ENCODE measurements at places on chromosomes 7 and 10.

- no peak for DNase-seq
These were observed 88.0 kb upstream of the ZMIZ1 start for GRCh38 chr10:78980815-78981214.

GRCh38 chr7:120529736-120530135, 256.8 kb downstream of the KCND2 start:
- DNase-seq: no peak

DNA sequence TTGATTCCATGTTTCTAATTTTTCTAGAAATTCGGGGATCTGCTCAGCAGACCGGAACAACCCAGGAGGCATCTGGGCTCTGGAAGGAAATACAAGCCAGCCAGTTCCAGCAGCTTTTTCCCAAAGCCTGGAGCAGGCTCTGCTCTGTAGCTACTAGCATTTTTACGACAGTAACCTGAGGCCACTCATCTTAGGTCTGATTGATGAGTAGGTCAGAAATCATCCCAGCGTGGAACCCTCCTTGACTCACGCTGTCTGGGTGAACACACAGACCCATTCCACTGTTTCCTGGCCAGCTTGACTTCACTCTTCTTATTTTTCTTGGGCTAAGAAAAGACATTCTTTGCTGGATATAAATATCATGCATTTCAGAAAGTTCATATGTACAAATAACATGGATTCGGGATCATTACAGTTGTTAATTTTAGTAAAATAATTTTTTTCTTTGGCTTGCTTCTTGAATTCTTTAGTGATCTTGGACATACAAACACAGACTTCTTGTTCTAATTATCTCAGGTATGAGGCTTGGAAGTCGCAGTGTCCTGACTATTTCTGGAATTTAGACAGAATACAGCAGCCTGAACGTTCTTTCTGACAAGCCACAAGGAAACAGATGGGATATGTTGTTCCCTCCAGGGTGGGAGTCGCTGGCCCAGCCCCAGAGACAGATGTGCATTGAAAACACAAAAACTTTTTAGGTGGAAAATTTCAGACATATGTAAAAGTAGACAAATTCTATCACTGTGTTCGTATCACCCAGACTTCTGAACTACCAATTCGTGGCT, 54.6 kb upstream of the PITRM1 start:
- no peak for DNase-seq

GRCh38 chr10:75865413-75866299, 434.2 kb downstream of the LRMDA start:
- no peak for DNase-seq

GRCh38 chr10:132811891-132812481, 26.0 kb upstream of the NKX6-2 start:
- no peak for DNase-seq

DNA sequence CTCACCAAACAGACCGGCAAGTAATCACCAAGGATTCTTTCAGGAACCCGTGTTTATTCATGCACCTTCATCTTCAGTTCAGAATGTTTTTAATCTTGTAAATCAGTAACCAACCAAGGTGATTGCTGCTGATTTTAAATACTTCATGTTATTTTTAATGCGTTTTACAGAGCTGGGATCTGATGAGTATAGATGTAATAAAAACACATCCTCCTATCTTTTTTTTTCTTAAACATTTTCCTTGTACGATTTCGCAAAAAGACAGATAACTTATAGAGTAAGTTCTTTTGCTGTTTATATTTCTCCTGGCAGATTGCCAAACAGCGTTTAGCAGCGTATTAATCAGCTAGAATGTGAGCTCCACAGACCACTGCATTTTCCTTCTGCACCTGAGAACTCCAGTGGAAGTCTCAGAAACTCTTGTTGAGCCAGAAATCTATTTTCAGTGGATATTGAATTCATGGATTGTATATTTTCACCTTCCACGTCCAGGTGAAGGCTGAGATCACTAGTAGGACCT, 397.8 kb upstream of the NRP1 start:
- DNase-seq: no peak

- DNase-seq: no peak
These were observed 14.7 kb downstream of the SPAM1 start for GRCh38 chr7:123939784-123940183.

DNA sequence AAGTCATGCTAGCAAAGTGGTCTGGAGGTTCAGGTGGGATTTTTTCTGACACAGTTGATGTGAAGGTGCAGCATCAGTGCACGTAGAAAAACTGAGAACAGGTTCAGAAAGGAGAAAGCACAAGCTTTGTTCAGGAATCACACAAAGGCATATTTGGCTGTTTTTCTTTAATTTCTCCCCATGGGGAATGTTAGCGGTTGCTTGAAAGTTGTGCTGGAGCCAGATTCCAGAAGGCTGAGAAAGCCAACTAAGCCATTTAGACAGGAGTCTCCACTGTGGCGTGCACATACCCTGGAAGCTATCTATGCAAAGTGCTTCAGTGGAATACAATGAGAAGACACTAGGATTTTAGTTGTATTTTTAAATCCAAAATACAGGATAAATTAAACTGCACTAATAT, 201.4 kb downstream of the PCLO start:
- no peak for DNase-seq

DNA sequence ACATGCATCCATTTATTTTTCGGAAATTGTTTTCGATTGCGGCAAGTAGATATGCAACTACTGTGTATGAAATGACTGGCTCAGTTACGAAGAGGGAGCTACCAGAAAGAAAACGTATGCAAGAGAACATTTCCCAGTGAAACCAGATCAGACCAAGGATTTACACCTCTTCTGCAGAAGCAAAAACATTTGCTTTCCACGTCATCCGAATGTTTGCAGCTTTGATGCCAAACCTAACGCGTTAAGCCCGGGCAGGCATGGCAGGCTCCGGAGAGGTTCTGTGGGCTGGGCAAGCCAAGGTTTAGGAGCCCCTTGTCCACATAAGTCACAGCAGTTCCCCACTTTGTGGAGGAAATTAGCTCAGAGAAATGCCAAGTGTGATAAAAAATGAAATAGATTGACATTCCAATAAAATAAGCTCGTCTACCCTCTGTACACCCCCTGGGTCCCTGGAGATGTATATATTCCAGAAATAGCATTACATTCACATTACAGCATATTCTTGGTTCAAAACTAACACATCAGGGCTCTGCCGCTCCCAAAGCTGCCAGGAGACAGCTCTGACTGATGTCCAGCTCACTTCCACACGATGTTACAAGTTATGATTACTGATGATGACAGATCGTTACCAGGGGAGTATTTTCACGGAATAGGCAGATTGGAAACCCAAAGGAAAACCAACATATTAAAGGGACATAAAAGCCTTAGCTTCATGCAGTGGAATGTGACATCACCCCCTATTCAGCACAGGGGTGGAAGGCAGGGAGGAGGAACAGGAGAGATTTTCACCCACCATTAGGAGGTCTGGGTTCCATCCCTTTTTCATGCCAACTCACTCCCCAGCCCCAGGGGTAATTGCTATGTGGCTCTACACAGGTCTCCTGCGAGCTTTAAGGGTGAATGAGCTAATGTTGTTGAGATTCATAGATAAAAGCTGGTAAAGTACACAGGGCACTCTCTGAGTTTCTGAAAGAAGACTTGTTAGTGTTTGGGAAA, 81.5 kb downstream of the LYZL1 start:
- no peak for DNase-seq

DNA sequence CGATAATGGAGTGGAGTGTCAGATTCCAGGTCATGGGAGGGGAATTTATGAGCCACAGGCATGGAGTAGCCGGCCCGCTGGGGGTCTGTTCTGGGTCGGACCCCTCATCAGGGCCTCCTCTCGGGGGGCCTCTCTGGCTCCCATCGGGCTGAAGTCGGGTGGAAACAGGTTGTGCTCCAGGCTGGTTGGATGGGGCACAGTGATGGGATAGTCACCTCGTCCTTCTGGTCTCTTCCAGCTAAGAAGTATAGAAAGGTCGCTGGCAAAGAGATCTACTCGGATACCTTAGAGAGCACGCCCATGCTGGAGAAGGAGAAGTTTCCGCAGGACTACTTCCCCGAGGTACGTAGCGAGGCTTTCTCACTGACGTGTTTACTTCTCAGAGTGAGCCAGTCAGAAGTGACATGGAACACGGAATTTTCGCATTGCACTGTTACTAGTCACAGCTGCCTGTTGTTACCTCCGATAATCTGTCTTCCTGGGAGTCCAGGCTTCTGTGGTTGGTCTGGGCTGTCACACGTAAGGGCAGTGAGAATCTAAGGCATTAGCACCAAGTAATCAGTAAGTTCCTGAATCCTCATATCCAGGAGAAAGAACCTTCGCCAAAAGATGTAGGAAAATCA, 88.3 kb downstream of the NKX6-2 start:
- no peak for DNase-seq

GRCh38 chr7:43884209-43884608, 14.9 kb upstream of the MRPS24 start:
- DNase-seq: no peak

DNA sequence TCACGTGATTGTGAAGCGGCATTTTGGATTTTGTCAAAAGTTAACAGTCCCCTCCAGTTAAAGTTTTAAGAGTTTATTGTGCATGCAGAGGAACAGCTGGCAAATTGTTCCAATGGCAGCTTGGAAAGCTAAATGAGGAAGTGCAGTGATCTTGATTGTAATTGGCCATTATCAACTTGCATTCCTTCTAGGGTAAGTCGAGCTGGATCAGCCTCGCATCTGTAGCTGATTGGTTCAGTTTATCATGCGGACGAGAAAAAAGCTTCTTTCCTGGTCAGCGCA, 566 bp downstream of the ZNF789 start:
- DNase-seq: no peak

DNA sequence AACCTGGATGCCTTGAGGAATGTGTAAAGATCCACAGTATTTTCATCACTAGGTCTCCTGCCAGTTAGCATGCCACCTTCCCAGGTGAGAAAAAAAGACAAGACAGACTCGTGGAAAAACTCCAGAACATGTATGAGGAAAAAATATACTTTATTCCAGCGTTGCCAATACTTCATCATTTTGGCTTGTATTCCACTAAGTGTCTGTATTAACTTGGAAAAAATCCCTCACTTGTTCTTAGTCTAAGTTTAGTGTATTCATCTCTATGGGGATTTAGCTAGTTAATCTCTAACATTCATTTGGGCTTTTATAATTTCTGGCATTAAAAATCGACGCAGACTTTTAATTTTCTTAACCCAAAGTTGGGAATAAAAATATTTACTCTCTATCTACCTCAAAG, 759.4 kb downstream of the SORCS1 start:
- no peak for DNase-seq

DNA sequence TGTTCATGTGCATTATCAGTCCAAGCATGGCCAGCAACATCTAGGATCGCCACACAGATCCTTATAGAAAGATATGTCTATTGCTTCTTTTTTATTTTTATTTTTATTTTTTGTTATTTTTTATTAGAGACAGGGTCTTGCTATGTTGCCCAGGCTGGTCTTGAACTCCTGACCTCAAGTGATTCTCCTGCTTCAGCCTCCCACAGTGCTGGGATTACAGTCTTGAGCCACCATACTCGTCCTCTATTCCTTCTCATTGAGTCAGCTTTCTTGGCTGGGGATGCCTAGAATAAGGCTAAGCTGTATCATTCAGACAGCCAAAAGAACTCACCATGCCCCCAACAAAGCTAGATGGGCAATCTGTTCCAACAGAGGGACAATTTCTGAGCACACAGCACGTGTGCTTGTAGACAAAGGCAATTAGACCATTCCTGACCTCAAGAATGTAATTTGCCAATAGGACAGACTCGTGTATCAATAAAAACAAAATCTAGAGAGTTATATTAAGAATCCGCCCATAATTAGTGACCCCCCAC, 264.0 kb upstream of the NEBL start:
- DNase-seq: no peak

DNA sequence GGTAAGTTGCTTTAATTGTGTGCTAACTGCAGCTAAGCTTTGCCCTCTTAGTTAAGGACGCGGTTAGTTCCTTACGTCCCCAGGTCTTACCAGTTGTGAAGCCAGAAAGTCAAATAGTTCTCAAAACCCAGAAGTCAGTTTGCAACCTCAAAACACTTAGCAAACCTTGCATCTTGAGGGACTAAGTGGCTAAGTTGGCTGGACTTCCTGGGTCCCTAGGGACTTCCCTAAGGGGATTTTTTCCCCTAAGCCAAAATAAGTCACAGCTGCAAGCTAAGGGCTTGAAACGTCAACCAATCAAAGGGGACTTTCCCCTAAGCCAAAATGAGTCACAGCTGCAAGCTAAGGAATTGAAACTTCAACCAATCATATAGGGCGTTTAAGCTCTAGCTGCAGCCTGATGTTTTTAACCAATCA, 36.2 kb upstream of the HECW1 start:
- DNase-seq: no peak

DNA sequence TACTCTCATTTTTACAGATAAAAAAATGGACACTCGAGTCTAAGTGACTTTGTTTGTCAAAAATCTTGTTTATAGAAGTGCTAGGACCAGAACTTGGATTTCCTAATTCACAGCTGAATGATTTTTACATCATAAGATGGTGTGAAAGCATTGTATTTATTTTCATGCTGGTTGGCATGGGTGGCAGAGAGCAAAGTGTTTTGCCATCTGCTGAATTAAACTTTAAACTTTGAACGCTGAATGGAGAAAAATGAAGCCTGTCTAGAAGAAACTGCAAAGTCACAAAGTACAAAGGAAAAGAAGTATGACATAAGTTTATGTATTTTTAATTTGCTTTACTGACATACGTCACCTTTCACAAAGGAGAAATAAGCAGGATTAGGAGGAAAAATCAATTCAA, 142.0 kb downstream of the NRBF2 start:
- no peak for DNase-seq

GRCh38 chr7:3594901-3595300, 293.8 kb downstream of the SDK1 start:
- no peak for DNase-seq

DNA sequence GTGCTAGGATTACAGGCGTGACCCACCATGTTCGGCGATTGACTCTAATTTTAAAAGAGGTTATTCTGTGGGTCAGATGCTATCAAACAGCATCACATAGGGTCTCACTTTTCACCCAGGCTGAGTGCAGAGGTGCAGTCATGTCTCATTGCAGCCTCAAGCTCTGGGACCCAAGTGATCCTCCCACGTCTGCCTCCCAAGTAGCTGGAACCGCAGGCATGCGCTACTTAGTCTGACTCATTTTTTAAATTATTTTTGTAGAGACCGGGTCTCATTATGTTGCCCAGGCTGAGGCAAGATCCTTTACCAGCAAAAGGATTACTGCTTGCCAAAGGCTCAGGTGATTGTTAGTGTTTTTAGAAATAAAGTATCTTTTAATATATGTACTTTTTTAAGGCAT, 42.9 kb upstream of the STOX1 start:
- DNase-seq: no peak
